ENCODE measurements at places on chromosomes 3 and 15.
A peak's percentile ranks its signal among the peaks of the same experiment; 100 is the strongest.

- DNase-seq: no peak
Measured at GRCh38 chr15:71224024-71224423, 108.8 kb downstream of the THSD4 start.

DNA sequence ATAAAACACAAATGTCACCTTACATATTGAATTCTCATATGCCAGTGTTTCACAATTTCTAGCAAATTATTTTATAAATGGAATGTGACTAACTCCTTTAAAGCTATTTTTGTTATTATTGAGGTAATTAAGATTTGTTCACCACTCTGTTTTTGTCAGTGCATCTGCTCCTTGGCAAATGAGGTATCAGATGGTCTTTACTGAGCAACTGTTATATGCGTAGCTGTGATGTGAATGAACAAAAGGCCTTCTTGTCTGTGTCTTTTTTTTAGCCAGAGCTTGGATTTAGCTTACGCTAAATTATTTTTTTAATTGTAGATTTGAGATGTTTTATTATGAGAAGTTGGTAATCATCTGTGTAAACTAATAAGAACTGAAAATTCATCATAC is 125.3 kb downstream of the IL5RA start:
- DNase-seq: no peak

GRCh38 chr3:37144806-37145205 is 29.6 kb downstream of the LRRFIP2 start:
- no peak for DNase-seq

GRCh38 chr15:91965501-91966193 is 112.1 kb downstream of the SLCO3A1 start:
- no peak for DNase-seq

- DNase-seq: no peak
Measured at GRCh38 chr3:73465926-73466325, 158.8 kb downstream of the PDZRN3 start.

- DNase-seq: no peak
Measured at GRCh38 chr3:118833075-118833474, 201.6 kb downstream of the IGSF11 start.

DNA sequence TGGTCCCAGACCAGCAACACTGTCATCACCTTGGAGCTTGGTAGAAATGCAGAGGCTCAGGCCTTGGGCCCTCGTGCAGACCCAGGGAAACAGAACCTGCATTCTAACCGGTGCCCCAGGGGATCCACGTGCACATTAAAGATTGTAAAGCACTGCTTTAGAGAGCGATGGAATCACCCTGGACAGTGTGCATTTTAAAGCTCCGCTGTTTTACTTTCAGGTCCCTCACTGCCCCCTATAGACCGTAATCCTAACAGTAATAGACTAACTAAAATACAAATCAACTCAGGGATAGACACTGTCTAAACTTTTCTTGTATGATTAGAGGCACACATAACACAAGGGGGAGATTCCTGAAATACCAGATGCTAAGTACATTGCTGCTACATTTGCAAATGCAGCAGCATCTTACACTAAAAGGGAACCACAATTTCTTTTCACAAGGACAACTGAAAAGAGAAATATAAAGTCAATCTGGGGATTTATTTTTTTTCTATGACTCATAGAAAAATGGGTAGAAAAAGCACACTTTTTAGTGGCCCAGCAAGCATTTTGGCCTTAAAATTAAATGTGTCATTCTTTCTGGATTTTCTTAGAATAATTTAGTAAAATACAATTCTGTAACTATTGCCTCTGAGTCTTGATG is 10.5 kb upstream of the SH3GL3 start:
- DNase-seq: no peak

DNA sequence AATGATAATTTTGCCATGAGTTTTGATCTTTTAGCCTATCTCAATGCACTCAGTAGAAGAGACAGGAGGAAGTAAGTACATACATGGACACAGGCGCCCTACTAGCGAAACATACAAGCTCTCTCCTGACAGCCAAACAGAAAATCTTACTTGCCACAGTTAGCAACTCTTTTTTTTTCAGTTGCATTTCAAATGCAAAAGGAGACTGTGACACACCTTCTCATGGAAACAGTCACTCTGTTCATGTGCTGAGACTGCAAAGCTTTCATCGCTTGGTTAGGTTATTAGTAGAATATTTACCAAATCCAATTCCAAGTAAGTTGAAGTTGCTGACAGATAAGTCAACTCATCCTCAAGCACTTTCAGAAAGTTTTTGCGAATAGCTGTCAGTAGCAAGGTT is 223.3 kb downstream of the FOXP1 start:
- DNase-seq: no peak

GRCh38 chr3:148866261-148866660 is 1.2 kb downstream of the CPA3 start:
- no peak for DNase-seq

DNA sequence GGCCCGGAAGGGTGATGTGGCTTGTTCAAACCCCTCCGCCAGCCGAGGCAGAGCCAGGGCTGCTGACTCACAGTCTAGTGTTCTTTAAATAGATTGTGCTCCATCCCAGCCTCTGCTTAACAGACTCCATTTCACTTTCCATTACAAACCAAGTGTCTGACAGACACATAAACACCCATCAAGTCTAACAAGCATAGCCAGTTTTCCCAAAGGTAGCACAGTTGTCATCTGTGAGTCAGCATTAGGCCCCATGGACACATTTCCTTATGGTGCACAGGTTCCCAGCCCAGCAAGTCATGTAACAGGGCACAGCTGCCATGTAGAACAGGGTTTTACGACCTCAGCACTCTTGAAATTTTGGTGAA is 109.9 kb upstream of the RAP2B start:
- no peak for DNase-seq

DNA sequence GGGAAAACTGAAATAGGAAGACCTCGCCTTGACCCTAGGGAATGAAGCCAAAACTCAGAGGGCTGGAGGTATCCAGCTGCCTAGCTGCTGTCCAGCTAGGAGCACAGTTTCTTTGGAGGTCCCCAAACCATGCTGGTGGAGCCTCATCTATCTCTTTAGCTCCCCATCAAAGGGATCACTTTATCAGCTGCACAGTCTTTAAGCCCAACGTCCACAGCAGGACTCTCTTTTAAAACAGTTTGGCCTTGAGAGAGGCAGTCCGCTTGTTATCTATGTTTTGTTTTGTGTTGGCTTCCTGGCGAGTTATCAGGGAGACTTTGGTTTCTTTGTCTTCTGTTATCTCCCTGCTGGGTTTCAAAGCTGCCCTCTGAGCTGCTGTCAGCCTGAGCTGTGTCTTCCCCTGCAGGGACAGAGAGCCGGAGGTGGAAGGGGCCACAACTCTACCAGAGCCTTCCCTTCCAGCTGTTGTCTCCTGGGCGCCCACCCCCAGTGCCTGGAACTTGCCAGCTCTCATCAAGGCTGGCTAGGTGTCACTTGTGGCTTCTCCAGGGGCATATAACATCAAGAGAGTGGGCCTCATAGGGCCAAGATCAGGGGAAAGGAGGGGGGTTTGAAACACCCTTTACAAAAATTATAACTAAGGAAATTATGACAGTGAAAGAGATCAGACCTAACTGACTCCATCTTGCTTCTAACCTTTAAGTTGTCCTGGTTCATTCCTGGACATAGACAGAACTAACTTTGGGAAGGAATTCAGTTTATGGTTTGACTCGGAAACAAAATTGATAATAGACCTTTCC is 61.4 kb upstream of the C15orf39 start:
- no peak for DNase-seq

GRCh38 chr3:11559816-11560633 is 83.7 kb downstream of the VGLL4 start:
- no peak for DNase-seq

DNA sequence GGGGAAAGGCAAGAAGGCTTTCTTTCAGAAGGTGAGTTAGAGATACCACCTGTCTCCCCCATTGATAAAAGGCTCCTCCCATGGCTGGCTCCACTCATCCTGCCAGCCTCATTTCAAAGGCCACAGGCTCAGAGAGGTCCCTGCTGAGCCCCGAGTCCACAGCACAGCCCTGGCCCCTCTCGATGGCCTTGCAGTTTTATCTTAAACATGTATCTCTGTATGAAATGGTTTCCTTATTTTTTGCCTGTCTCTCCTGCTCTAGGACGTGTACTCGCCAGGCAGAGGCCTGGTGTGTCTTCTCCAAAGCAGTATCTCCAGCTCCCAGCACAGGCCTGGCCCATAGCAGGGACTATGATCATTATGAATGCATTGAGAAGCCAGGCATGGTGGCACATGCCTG is 160.5 kb upstream of the NSMCE3 start:
- DNase-seq: no peak

DNA sequence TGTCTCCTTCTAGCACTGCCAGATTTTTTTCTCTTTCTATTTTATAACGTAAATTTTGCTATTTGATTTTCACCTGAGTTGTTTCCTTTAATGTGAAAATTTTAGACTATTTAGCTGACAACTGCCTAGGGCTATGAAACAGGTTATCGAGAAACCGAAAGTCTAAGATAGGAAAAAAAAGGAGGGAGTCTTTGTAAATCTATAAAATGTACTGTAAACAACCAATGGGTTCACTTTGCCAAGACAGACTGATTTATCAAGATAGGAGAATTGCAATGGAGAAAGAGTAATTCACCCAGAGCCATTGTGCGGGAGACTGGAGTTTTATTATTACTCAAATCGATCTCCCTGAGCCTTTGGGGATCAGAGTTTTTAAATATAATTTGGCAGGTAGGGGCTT is 50.0 kb downstream of the TM4SF18 start:
- DNase-seq: no peak

DNA sequence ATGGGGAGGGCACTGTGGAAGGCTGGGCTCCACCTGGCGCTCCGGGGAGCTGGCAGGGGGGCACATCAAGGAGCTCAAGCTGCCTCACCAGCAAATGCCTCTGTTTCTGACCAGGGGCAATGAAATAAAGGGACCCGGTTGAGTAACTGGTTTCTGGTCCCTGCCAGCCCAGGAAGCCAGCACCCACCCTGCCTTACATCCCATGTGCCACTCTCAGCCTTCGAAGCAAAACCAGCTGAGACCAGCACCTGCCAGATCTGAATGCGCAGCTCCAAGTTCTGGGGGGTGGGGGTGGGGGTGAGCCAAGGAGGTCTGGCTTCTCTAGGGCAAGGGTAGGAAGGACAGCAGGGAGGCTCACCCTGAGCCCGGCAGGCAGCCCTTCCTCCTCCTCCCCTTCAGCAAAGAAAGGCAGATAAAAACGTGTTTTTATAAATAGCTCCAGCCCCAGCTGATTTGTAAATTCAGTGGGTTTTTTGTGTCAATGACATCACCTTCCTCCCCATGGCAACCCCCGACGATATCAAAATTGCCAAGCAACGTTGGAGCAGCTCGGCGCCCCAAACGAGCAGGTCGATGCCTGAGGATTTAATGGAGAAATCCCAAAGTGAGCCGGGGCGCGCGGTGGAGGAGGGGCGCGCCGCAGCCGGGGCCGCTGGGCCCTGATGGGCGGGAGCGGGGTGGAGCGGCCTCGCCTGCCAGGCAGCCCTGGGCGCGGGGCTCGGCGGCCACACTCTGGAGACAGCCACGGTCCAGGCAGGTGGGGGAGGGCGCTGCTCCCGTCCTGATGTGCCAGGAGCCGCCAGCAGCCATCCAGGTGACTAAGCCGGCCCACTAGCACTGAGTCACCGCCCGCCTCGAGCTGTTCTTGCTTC is at the start of gene PAK6:
Gene PAK6, plus strand, starts transcription at position 532 of the 872 bp plus-strand sequence. CDS start 25,723 bp downstream, outside the sequence.
- peak; percentile 25 for DNase-seq

DNA sequence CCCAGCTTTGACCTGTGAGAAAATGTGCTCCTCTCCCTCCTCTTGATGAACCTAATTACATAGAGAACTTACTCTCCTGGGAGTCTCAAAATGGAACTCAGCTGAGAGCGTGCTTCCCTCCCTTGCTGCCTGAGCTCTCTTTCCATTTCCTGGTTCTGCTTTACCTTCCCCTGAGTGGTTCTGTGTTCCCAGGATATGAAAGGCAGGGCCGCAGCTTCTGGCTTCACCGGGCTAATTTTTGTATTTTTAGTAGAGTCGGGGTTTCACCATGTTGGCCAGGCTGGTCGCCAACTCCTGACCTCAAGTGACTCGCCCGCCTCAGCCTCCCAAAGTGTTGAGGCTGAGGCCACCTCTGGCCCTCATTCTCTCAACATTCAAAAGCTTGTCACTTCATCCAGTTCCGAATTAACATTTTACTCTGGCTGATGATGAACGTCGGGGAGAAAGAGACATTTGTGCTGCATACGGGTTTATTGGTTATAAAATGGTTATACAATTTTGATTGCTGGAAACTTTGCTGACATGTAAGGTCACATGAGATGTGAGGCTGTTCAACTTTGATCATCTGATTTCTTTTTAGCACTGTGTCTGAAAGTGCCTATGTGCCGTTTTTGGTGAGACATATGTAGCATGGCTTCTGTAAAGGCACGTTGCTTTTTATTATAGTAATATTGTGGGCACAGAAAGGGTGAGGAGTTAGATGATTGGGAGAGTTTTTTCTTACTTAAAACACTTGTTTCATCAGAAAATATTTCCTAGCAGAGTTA is 6.6 kb downstream of the PLS1 start:
- DNase-seq: no peak

- DNase-seq: no peak
Measured at GRCh38 chr3:141575879-141576743, 89.3 kb downstream of the RASA2 start.

DNA sequence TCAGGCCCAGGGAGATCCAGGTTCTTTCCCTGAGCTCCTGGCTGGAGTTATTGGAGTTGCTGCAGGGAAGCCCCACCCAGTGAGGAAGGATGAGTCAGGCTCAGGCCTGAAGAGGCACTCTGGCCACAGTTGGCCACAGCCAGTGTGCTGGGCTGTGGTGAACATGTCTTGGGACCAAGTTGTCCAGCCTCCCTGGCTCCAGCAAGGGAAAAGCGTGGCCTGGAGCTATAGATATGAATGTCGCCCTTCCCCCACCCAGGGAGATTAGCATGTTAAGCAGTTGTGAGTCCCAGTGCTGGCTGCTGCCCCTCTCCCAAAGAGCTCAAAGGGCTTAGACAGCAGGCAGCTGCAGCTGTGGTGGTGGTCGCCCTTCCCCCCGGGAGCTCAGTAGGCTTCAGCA is 963.2 kb downstream of the ROBO2 start:
- DNase-seq: no peak

DNA sequence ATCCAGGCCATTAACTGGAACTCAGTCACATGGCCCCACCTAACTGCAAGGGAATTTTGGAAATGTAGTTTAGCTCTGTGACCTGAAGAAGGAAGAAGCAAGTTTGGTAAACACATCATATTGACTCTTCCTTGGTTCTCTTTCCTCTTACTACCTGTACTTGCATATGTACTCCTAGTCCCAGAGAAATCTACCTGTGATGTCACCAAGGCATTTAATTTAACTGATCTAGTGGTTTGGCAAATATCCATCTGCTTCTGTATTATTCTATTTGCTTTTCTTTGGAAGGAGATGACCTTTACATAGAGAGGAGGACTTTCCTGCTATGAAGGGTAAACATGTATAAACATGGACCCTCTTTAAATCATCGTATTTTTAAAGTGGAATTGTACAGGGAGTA is 150.8 kb downstream of the TMEM108 start:
- DNase-seq: no peak

- DNase-seq: no peak
Measured at GRCh38 chr3:57967590-57967989, 40.6 kb upstream of the FLNB start.

DNA sequence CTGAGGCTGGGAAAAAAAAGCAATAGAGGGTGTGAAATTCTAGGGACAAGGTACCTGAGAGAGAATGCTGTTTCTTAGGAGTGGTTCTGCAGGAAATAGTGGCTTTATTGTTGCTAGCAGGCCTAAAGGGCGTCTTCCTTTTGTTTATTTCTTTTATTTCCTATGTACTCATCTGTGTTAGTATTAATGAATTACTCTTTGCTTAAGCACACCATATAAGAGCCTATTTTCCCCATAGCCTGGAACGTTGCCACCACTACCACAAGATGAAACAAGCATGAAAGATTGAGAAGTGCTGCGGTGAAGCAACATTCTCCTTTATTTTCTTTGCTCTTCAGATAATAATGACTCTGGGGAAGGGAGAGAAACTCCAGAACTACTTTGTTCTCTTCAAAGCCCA is 21.3 kb upstream of the GOLIM4 start:
- DNase-seq: no peak
